Fibroblast of skin of right biceps (primary cell): ENCODE measurements at places on chromosomes 2 and 18.
A peak's percentile ranks its signal among the peaks of the same experiment; 100 is the strongest.

DNA sequence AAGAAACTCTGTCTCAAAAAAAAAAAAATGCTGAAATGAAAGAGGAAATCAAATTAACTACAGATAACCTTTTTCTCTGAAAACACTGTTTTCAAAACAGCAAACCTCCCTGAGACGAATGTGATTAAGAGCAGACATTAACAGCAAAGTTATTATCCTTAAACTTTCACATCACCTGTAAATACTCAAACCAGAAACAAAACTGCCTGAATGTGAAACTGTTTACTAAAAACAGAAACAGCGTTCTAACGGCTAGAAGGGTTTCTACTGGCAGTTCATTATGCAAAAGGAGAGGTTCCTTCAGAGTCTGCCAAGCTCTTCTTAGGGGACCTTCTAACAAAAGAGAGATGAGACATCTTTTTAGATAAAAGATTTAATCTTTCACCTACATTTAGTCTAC is 45.9 kb downstream of the PNO1 start:
- no peak for DNase-seq

DNA sequence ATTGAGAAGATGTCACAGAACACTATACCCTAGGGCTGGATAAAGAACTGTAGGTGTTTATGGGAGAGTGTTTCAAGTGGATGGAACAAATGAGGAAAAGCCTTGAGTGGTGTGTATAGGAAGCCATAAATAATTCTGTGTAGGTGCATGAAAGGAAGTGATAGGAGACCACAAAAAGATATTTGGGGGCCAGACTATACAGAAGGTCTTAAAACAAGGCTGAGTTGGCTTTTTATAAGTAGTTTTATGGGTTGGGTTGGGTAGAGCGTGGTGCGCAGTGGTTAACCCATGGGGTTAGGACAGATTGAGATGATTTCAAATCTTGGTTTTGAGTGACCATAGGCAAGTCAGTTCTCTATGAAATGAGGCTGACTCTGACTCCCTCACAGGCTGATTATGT is 110.5 kb downstream of the PKP4 start:
- no peak for DNase-seq

- DNase-seq = no peak
Measured at GRCh38 chr2:178782236-178782635, 25.0 kb downstream of the TTN start.

- DNase-seq = no peak
Measured at GRCh38 chr2:217970206-217970605, 32.6 kb downstream of the TNS1 start.

DNA sequence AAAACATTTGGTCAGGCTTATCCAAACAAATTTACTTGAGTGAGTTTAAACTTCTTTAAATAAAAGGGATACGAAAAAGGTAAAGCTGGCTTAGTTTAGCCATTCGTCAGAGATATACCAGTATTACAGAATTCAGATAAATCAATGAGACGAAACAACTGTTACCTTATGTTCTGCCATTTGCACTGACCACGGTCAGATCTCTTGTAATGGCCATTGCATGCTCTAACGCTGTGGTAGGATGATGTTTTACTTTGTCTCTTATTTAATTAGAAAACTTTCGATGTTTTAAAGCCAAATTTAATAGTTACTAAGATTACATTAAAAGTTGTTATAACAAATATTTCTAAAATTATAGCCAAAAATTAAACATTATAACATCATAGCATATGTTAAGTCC is 1.5 kb downstream of the C18orf54 start:
- no peak for DNase-seq

- DNase-seq = no peak
Measured at GRCh38 chr2:54370405-54371104, 85.6 kb upstream of the SPTBN1 start.

GRCh38 chr2:23681356-23682140 is 245.4 kb downstream of the ATAD2B start:
- no peak for DNase-seq

DNA sequence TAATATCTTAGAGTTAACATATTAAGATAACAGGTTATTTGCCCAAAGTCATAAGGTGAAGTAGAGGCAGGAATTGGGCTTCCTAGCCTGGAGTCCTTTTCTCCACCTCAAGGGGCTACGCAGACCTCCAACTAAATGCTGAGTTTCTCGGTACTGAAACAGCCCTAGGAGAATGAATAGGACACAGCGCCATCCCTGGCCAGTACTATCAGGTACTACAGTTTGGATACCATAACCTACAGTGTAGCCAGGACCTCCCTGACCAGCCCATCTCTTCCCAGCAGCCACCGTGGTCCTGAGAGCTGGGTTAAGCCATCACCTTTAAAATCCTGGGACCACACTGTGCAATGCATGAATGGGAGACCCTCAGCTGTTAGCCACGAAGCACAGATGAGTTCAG is 15.7 kb downstream of the CASP8 start:
- DNase-seq = no peak

- no peak for DNase-seq
Measured at GRCh38 chr2:191322828-191323506, 77.8 kb downstream of the MYO1B start.

- DNase-seq = peak; percentile 47
Measured at GRCh38 chr2:9152975-9153642, 53.5 kb upstream of the ASAP2 start.

DNA sequence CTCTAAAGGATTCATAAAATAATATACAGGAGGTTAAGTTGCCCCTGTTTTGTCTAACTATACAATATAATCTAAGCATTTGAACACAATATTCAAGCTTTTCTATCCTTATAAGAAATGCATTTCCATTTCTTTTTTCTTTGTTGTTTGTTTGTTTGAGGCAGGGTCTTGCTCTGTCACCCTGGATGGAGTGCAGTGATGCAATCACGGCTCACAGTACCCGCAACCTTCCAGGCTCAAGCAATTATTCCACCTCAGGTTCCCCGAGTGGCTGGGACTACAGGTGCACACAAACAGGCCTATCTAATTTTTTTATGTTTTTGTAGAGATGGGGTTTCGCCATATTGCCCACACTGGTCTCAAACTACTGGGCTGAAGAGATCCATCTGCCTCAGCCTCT is 307.8 kb downstream of the ZNF804A start:
- no peak for DNase-seq

GRCh38 chr2:150232871-150233270 is 254.6 kb downstream of the RND3 start:
- no peak for DNase-seq

- peak; percentile 96 for DNase-seq
Measured at GRCh38 chr2:29606104-29607037, 315.0 kb downstream of the ALK start.

DNA sequence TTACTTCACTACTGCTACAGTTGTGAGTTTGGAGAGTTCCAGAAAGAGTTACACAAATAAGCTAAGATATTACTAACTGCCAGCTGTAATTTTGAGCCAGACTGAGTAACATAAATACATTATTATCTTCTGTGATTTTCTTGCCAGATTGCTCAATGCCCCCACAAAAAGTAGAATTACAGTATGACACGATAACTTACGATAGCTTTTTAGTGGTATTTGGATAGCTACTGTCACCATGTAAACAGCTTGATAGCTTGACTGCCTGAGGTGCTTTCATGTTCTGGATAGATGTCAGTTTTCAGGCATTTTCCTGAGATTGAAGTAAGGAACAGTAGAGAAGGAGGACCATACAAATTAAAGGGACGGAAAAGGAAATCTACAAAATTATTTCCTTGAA is 533.3 kb downstream of the SOCS6 start:
- no peak for DNase-seq

DNA sequence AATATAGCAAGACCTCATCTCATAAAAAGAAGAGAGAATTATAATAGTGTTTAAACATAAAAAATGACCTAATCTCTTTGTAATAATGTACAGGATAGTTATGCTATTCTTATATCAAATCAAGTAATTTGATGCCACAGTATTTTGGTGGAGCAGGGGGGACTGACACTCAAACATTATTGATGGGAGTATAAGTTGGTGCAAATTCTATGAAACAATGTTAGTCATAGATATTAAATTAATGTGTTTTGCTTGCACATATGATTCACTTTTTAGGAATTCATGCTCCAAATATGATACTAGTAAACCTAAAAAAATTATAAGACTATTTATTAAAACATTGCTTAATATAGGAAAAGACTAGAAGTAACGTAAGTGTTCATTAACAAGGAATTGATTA is 256.1 kb upstream of the SYT4 start:
- DNase-seq = peak; percentile 20

GRCh38 chr2:128365217-128365905 is 46.7 kb upstream of the HS6ST1 start:
- peak; percentile 43 for DNase-seq

GRCh38 chr18:9008709-9009635 is 93.5 kb upstream of the NDUFV2 start:
- no peak for DNase-seq

DNA sequence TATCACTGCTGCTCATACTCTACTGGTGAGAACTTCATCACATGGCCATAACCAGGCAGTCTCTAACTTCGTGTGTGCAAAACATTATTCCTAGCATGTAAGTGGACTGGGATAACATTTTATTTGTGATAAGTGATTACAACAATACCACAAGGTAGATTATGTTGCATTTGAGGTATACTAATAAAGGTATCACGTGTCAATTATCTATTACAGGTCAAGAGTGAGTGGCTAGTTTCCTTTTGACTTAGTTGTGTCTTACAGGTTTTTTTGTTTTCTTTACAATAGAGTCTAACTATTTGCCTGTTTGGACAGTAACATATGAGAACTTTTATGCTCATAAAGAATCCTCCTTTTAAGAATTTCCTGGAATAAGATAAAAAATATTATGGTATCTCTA is 67.2 kb upstream of the DSC1 start:
- no peak for DNase-seq

DNA sequence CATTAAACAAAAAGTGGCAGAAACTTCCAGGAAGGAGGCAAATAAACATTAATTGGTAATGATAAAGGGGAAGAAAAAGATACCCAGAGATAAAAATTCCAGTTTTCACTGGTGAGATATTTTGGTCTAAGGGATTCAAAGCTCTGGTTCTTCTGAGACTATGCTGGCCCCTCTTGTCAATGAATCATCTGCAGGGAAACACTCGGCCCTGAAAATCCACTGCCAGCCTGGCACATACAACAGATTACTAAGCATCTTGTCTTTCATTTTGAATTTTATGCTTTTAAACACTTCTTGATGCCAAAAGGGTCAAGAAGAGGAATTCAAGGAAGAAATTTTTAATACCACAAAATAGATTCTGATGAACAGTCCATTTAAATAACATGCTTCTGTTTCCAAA is 1603.8 kb upstream of the ZEB2 start:
- peak; percentile 21 for DNase-seq

DNA sequence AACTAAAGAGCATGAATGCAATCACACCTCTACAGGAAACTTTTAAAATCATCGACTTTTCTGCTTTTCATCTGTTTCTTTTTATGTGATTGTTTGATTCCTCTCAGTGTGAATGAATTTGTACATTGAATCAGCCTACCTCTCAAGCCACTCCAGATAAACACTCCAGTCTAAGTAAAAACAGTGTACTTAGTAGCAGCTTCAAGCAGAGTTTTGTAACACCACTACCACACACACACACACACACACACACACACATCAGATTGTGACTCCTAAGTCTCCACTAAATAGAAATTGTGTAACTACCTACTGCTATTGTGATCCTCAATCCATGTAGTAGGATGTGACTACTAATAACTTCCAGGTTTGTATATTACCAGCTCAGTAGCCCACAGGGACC is 65.3 kb upstream of the EPB41L5 start:
- DNase-seq = no peak

- DNase-seq = no peak
Measured at GRCh38 chr2:206937555-206937954, 1.8 kb upstream of the CPO start.
